CD4-positive, alpha-beta T cell treated with Interleukin-15 for 4 hours (primary cell): ENCODE measurements at places on chromosomes 16 and 17.

GRCh38 chr16:28846933-28847273 is 755 bp upstream of the TUFM start:
- no peak for DNase-seq

GRCh38 chr16:56866955-56867830 is 2.2 kb downstream of the SLC12A3 start:
- DNase-seq: peak; percentile 58

DNA sequence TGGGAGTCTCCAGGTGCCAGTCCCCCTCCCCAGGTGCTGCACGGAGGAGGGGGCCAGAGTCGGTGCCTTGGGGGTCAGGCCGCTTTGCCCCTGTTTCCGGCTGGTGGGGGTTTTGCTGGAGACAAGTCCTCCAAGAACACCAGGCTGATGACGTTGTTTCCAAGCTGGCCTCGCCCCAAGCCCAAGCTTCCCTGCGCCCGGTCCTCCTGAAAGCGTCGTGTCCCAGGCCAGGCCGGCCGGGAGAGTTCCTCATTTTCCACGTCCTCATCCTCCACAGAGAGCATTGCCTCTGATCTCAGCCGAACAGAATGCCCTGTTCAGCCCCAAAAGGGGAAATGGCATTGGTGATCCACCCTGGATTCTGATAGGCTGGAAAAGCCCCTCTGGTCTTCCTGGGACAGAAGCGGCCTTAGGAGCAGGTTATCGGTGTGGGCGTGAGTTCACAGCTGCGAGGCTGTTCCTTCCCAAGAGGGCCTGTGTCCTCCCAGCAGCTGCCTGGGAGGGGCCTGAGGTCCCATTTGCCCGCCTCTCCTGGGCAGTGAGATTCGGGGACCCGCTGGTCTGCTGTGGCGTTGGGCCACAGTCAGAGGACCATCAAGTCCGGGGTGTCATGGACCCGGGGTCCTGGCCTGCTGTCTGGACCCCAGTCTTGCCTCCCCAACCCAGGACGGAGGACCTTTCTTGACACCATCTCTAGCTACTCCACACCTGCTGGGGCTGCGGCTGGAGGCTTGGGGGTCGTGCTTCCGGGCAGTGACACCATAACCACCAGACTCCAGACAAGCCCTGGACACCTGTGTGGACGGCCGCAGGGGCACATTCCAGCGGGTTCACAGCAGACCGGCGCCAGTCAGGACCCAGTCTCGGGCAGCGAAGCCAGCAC is 7.1 kb downstream of the SOX8 start:
- DNase-seq: no peak

GRCh38 chr16:69340095-69340644 is 598 bp downstream of the NIP7 start:
- DNase-seq: no peak

GRCh38 chr16:55736671-55737070 is 80.9 kb downstream of the SLC6A2 start:
- no peak for DNase-seq

DNA sequence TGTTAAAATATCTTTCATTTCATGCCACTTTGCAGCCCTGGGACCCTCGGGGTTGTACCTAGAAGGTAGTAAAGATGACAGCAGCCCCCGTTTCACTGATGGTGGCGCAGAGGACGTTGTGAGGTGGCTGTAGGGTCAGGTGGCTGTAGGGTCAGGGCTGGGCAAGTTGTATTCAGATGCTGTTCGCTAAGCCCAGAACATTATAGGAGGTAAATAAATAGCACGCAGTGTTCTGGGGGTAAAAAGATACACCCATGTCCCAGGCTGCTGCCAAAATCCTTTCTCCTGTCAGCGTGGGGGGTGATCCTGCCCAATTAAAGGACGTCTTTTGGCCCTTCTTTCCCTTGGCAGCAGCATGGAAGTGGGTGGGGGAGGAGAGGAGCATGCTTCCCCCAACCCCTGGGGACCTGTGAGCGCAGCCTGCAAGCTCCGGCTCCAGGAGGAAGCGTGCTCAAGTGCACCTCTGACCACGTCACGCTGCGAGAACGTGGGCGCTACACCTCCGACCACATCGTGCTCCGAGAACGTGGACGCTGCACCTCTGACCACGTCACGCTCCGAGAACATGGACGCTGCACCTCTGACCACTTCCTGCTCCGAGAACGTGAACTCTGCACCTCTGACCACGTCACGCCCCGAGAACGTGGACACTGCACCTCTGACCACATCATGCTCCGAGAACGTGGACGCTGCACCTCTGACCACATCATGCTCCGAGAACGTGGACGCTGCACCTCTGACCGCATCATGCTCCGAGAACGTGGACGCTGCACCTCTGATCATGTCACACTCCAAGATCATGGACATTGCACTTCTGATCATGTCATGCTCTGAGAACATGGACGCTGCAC is 182.1 kb downstream of the RPTOR start:
- no peak for DNase-seq

DNA sequence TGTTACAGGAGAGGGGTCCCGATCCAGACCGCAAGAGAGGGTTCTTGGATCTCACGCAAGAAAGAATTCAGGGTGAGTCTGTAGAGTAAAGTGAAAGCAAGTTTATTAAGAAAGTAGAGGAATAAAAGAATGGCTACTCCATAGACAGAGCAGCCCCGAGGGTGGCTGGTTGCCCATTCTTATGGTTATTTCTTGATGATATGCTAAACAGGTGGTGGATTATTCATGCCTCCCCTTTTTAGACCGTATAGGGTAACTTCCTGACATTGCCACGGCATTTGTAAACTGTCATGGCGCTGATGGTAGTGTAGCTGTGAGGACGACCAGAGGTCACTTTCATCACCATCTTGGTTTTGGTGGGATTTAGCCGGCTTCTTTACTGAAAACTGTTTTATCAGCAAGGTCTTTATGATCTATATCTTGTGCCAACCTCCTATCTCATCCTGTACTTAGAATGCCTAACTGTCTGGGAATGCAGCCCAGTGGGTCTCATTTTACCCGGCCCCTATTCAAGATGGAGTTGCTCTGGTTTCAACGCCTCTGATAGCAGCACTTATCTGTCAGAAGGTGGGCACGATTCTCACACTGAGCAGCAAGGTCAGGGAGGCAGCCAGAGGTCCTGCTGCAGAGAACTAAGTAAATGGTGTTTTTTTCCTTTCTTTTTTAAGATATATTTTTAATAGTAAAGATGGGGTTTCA is 26.5 kb upstream of the XYLT2 start:
- no peak for DNase-seq

GRCh38 chr17:74542727-74543383 is 3.1 kb downstream of the CD300C start:
- no peak for DNase-seq

GRCh38 chr17:75553295-75554110 is 28.0 kb downstream of the LLGL2 start:
- DNase-seq: no peak

GRCh38 chr16:27083861-27084261 is 17.1 kb downstream of the C16orf82 start:
- no peak for DNase-seq

GRCh38 chr16:27771201-27771910 is 221.4 kb downstream of the KATNIP start:
- DNase-seq: no peak

DNA sequence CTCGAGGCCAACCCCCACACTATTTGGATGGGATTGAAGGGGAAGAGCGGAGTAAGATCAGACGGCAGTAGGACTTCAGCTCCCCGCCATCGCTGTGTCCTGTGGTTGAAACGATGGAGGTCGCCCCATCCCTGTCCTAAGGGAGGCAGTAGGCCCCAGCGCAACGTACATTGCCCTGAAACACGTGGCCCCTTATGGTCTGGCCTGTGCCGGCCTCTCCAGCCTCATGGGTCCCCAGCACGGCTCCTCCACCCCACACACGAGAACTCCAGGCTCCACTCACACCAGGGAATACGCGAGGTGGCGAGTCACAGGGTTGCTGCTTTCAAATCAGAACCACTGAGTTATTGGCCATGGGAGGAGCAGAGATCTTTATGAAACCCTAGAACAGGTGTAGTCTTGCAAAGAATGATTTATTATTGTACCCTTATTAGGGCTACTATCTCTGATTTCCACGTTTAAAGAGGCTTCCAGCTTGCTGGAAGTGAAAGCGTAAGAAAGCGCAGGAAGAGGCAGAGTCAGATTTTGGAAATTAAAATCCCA is 669 bp upstream of the DCTPP1 start:
- no peak for DNase-seq

GRCh38 chr17:17834974-17835373 is 1.8 kb downstream of the SREBF1 start:
- DNase-seq: no peak

DNA sequence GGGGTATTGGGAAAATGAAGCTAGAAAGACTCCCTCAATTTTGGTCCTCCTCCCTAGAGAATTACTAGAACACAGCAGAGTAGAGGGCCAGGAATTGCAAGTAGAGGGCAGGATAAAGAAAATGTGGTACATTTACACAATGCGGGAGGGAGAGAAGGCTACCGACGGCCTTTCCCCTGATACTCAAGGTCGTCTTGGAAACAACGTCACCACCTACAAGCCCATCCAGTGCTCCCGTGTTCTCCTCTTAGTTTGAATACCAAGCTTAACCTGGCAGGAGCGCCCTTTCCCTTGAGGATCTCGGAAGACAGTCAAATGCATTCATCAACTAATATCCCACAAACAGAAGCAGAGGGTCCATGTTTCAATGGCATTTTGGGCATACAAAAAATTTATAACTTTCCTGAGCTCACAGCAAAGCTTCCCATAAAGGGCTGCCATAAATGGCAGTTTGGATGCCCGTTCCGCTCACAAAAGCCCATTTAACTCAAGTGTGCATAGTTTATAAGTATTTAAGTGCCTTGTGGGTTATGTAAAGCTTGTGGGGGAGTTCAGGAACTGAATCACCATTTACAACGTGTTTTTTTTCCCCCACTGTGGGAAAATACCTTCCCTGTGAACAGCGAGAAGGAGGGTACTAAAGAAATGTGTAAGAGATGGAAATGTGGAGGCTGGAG is 414.6 kb downstream of the SLC39A11 start:
- DNase-seq: no peak

DNA sequence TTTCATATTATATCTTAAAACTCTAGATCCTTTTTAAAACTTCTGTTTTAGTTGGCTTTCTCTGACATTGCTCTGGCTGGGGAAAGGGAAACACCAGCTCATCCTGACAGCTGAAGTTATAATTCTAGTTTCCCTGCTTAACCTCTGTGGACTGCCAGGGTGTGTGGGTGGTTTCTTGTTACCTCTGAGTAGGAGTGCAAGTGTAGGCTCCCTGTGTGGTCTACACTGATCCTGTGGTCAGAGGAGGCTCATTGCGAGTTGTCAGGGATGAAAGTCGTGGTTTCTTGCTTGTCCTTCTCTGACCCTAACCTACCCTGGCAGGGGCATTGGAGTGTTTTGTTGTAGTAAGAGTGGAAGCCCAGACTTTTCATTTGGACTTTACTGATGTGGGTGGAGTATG is 221.0 kb downstream of the UTP18 start:
- no peak for DNase-seq

DNA sequence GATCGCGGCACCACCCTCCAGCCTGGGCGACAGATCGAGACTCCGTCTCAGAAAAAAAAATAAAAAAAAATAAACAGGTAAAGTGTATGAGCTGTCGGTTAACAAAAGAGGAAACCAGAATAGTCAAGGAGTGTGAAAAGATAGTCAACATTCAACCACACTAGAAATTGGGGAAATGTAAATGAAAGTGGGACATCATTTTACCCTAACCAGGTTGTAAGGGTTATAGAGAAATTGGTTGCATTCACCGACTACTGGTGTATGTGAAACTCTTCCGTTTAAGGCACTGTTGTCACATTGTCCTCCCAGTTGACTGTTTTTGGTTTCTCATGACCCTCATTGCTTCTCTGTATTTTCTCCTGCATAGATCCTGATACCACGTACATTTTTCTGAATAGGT is 62.8 kb downstream of the RABEP1 start:
- DNase-seq: no peak

GRCh38 chr16:19716183-19716582 is 1.8 kb downstream of the KNOP1 start:
- no peak for DNase-seq

DNA sequence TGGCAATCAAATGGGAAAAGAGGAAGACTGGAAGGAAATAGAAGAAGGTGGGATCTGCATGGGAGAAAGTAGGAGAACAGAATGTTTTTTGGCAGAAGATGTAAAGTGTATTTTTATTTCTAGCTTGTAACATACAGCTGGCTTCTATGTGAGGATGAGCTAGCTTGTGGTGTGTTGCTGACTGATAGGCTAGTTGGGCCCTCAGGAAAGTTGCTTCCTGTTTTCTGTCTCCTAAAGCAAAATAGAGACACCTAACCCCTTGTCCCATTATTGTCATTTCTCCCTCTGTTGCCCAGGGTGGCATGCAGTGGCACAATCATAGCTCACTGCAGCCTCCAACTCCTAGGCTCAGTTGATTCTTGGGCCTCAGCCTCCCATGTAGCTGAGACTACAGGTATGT is 15.9 kb downstream of the TNRC6A start:
- DNase-seq: no peak

- no peak for DNase-seq
Measured at GRCh38 chr17:64154313-64154695, 24.4 kb upstream of the ERN1 start.

DNA sequence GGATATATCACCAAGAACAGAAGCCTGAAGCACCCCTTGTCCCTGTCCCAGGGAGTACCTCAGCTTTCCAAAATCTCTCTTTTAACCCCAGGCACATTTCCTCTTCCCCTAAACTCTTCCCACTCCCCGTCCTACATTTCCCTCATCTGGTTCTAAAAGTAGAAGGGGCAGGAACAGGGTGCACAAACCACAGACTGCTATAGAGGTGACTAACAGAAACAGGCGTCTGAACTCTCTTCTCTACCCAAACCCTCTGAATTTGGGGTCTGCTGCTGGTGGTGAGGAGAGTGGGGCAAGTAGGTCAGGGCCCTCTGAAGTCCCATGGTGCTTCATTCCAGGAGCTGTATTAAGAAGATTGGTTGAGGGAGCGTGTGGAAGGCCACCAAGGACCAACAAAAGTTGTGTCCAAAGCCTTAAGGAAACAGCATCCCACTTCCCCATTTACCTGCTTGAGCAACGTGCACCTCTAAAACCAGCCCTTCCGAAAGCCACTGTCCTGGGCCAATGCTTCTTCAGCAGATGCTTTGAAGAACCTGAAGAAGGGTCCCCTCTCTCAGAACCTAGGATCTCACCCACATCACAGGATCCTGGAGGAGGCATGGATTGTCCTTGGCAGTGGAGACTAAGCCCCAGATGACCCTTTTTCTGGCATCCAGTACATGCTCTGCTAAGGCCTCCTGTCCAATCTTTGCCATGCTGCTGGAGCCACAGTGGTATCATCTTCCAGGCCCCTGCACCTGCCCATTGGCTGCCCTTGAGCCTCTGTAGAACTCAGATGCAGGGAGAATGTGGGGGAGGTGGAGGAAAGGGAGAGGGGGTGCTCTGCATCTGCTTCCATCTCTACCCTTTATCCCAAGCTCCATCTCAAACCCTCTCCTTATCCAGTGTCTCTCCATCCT is 5.7 kb upstream of the NR1D1 start:
- no peak for DNase-seq

- no peak for DNase-seq
Measured at GRCh38 chr17:31072186-31072585, 22.6 kb upstream of the NF1 start.

- no peak for DNase-seq
Measured at GRCh38 chr17:7721612-7722011, 4.1 kb downstream of the DNAH2 start.
